T1000 (cell line): ENCODE measurements at places on chromosomes 1 and 21.

DNA sequence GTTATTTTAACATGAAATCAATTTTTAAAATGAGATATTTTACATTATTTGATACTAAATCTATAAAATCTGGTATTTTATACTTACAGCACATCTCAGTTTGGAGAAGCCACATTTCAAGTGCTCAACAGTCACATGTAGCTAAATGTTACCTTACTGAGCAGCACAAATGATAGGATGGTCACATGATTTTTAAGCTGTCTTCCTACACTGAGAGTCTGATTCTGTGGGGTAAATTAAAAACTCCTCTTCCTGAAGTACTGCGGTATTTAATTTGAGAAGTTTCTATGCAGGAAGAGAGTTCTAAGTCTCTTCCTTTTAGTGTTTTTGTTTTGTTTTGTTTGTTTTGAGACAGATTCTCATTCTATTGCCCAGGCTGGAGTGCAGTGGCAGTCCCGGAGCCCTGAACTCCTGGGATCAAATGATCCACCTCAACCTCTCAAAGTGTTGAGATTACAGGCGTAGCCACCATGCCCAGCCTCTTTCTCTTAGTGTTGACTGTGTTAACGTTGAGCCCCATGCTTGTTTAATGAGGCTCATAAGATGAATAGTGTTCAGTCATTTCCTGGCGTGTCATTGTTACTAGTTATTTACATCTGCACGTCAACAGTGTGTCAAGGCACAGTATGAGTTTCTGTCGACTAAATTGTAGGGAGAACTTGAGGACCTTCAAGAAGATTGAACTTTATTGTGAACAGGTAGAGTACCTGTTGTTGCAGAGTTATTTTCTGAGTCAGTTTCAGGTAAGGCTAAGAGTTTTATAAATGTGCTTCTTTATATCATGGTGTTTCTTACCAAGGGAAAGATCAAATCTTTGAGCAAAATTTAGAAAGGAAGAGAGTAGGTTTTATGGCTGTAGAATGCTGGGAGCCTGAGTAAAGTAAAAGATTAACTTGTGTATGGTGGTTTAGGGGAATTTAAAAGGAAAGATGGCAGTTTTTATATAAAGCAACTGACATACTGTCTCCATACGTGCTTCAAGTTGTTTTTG is 3.3 kb downstream of the CNST start:
- DNase-seq = no peak

DNA sequence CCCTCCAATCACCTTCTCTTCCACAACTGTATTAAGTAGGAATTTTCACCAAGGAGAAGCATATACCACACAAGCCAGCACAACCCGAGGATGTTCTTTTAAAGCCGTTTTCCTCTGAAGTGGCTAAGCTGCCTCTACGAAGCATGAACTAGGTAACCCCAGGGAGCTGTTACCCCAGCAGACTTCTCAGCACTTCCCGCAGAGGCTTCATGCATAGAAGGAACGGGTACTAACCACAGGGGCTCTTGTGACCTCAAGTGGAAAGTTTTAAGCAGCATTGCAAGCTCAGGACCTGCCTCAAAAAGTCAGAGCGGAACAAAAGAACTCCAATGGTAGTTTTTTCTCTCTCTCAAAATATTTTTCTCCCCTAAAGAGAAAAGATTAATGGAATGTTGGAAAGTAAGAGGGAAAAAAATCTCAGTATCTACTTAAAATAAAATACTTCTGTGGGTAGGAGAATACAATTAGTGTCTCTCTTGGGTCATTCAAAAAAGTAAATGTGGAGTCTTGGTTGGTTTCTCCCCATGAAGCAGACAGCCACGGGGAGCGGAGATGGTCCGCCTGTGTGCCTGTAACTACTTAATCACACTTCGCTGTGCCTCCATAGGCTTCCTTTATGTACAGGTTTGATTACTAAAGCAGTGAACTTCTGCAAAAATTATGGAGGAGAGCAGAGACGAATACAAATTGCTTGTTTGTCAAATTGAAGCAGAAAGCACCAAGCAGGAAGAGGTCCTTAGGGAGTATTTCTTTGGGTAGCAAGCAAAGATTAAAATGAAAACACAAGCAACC is 40.9 kb downstream of the STX6 start:
- DNase-seq = no peak

GRCh38 chr21:25330266-25330665 is 277.0 kb downstream of the MRPL39 start:
- no peak for DNase-seq

DNA sequence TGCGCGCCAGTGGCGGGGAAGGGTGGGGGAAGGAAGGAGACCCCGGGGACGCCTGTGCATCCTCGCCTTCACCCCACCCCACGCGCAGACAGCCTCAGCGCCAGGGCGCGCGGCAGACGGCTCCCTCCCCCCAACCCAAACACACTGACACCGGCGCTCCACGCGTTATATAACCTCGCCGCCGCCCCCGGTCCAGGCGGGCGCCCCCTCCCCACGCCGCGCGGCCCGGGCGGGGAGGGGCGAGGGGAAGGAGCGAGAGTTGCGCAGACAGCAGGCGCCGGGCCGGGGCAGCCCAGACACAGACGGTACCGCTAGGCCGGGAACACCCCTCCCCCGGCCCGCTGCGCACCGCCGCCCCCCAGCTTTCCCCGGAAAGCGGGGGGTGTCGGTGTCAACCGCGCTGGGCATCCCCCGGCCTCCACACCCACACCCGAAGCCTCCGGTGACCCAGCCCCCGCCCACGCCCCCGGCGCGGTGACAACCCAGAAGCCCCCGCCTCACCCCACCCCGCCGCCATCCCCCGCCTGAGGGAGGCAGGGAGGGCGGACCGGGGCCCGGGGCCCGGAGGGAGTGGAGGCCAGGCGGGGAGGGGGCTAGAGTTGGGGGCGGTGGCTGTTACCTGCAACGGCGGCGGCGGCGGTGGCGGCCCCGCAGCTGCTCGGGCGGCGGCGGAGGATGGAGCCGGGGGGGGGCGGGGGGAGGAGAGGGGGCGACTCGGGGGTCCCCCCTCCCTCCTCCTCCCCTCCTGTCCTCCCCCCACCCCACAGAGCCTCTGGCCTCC is 432 bp downstream of the AKT3 start:
- DNase-seq = no peak

GRCh38 chr1:26097696-26098095 is 13.9 kb upstream of the PDIK1L start:
- no peak for DNase-seq

DNA sequence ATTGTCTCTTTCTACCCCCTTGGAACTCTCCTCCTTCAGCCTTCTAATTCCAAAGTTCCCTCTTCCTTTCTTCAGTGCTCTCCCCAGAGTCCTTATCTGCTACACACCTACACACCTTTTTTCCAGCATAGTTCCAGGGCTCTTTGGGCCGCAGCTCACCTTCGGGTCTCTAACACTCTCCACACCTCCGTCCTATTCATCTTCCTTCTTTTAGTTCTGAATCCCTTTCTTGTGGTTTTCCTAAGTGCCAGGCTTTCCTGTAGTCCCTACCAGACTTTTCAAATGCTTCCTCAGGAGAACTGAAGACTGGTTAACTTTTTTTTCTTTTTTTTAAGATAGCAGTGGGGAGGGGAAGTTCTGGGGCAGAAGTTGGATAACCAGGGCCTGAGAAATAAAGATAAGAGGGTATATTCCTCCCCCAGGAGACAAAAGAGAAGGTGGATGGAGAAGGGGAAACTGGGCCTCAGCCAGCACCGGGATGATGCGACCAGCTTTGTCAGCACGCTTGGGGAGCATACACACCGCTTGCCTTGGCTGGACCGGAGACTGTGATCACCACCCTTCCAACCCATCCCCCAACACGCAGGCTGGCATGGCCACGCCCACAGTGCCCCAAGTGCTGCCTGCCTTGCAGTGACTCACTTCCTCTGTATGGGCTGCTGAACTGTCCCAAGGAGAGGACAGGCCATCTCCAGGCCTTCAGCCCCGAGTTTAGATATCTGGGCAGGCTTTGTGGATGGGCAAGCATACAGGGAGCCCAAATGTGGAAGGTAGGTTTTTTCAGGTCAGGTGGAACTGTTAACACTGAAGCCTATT is 2.5 kb upstream of the CERS2 start:
- DNase-seq = peak; percentile 81

GRCh38 chr1:26711777-26712176 is 16.0 kb downstream of the ARID1A start:
- DNase-seq = no peak

GRCh38 chr1:67482733-67483482 is 52.7 kb upstream of the SERBP1 start:
- DNase-seq = no peak

GRCh38 chr1:19479351-19480120 is 5.8 kb downstream of the CAPZB start:
- DNase-seq = no peak

GRCh38 chr1:67020765-67021164 is 33.2 kb downstream of the SLC35D1 start:
- no peak for DNase-seq
